CD4-positive, alpha-beta T cell treated with Interleukin-6 at 100 ng/mL for 8 hours (primary cell): ENCODE measurements at places on chromosomes 2 and 18.

GRCh38 chr2:99890568-99891427 is 251.6 kb downstream of the AFF3 start:
- DNase-seq: no peak

DNA sequence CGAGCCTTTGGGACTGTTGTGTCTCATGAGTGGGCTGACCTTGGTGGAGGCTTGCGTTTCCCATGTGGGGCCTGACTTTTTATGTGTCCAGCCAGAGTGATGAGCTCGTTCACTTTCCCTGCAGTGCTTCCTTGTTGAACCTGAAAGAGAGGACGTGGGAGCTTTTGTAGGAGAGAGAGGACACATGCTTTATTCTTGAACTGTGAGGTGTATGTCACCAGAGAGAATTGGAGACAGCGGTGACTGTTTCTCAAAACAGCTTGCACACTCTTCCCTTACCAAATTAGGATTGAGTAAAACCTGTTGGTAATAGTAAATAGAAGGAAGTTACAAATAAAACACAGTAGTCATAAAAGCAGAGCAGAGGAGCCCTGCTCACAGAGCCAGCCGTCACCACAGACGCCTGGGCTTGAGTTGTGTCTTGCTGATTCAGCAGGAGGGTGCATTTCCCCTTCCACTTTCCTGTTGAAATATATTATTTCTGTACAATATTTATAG is 60.7 kb downstream of the INPP4A start:
- DNase-seq: peak; percentile 32

DNA sequence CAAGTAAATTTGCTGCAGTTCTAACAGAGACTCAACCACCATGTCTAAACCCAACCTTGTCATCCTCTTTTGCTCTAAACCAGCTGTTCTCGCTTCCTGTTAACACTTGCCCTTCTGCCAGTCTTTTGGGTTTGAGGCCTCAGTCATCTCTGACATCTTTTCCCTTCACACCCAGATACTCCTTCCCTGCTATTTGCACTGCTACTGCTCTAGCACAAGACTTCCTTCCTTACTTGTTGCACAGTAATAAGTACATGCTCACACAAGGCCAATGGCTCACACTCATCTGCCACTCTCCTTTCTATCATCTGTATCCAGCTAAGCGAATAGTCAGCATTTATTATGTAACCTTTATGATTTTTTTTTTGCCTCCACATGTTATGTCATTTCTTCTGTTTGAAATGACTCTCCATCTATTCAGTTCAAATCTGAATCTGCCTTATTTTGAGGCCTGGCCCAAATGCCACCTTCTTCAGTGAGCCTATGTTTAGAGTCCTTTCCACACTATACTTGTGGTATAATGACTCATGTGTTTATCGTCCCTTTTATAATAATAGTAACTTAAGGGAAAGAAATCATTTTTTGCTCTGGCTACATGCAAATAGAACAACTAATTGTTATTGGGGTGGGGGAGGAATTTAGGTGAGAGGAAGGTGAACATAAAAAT is 22.5 kb upstream of the CDKL4 start:
- peak; percentile 12 for DNase-seq

DNA sequence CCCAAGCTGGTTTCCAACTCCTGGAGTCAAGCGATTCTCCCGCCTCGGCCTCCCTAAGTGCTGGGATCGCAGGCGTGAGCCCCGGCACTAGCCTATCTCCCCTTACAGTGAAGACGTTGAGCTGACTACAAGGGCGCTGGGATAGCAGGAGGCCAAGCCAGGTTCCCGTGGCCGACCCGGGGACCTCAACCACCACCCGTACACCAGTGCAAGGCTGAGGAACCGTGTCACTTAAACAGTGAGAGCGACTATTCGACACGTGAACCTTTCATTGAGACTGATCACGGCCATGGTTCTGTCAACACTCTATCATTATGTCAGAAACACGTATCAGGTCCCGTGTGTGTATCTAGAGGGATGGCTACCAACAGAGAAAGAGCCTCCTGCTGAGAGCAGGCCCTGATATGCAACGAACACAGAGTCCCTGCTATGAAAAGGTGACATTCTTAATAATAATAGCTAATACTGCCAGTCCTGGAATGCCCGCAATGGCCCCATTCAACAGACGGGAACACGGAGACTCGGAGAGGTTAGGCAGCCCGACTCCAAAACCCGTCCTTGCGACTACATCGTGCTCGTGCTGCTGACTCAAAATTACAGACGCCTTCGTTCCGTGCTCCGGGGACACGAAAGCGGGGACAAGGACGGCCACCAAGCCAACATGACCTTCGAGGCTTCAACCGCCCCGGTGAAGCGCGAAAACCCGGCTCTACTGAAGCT is 833 bp downstream of the AFG3L2 start:
- no peak for DNase-seq

GRCh38 chr18:79950515-79951341 is 725 bp downstream of the SLC66A2 start:
- no peak for DNase-seq

DNA sequence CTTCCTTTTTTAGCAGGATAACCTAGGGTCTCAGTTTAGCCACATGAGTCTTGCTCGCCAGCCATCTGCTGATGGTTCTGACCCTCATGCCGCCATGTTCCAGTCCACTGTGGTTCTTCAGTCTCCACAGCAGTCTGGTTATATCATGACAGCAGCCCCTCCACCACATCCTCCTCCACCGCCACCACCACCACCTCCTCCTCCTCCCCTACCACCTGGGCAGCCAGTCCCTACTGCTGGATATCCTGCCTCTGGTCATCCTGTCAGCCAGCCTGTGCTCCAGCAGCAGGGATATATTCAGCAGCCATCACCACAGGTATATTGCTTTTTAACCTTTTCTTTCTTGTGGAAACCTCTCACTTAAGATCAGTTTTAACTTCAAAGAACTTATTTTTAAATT is 89.9 kb upstream of the UBXN4 start:
- DNase-seq: no peak

- DNase-seq: no peak
These were observed 53.3 kb upstream of the AP1S3 start for GRCh38 chr2:223890721-223891120.

- DNase-seq: no peak
These were observed 246.9 kb downstream of the CELF4 start for GRCh38 chr18:37318360-37319355.

GRCh38 chr2:182522972-182523473 is 96.2 kb upstream of the PDE1A start:
- DNase-seq: no peak

GRCh38 chr2:206859330-206859739 is 80.0 kb upstream of the CPO start:
- peak; percentile 15 for DNase-seq

DNA sequence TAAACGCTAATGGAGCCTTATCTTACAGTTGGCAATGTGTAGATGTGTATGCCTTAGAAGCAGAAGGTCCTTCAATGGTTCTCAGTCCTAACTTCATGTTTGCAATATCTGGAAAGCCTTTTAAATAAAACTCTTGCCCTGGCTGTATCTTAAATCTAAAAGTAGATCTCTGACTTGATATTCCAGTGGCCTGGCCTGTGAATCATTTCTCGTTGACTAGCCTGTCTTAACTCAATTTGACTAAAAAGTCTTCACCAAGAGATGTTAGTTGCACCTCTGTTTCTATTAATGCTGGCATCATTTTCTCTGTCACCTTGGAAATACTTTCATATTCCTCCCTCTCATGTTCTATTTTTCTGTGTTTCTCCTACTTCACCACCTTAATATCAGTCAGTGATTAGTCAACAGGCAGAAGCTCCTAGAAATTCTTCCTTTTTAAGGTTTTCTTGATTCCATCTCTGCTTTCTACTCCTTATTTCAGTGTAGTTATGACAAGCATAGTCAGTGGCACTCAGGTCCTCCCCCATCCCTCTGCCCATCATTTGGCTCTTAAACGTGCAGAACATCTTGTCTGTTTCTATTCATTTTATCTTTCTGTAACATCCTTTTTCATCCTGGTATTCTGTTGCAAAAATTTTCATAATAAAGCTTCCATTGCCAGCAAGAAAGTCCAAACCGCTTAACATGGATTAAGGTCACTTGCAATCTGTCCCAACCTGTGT is 4.3 kb downstream of the ITGAV start:
- DNase-seq: no peak

GRCh38 chr2:29218550-29219125 is 103.4 kb downstream of the CLIP4 start:
- no peak for DNase-seq

DNA sequence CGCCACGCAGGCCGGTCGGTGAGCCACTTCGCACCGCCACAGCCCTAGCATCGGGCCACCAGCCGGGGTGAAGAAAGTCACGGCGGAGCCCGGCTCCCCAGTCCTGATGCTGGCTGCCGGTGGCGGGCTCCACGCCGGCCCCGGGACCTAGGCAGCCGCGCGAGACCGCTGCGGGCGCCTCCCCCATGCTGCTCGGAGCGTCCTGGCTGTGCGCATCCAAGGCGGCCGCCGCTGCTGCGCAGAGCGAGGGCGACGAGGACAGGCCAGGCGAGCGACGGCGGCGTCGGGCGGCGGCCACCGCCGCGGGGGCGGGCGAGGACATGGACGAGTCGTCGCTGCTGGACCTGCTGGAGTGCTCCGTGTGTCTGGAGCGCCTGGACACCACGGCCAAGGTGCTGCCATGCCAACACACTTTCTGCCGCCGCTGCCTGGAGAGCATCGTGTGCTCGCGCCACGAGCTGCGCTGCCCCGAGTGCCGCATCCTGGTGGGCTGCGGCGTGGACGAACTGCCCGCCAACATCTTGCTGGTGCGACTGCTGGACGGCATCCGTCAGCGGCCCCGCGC is 433 bp downstream of the SH3RF3 start:
- no peak for DNase-seq
